ENCODE measurements at places on chromosomes 7 and 10.

DNA sequence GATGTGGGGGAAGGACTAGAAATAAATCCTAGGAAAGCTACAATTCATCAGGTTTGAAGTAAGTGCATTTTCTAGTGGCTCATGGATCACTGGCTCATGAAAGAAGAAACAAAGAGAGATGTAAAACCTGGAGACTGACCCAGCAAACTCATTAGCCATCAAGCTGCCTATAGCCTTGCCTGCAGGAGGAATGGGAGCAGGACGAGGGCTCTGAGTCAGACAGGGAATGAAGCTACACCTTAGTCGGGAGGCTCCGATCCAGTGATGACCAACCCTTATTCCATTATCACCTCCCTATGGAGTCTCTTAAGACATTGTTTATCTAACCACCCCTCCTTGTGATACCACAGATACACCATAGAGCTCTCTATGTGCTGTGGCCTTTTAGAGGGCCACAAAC lies 112.5 kb upstream of the WDR11 start:
- no peak for DNase-seq

GRCh38 chr7:81029511-81029910 lies 110.7 kb upstream of the SEMA3C start:
- no peak for DNase-seq

GRCh38 chr7:120280743-120281142 lies 7.8 kb downstream of the KCND2 start:
- DNase-seq: no peak

- DNase-seq: no peak
Observed at GRCh38 chr10:122176232-122177213, 94.6 kb upstream of the BTBD16 start.

DNA sequence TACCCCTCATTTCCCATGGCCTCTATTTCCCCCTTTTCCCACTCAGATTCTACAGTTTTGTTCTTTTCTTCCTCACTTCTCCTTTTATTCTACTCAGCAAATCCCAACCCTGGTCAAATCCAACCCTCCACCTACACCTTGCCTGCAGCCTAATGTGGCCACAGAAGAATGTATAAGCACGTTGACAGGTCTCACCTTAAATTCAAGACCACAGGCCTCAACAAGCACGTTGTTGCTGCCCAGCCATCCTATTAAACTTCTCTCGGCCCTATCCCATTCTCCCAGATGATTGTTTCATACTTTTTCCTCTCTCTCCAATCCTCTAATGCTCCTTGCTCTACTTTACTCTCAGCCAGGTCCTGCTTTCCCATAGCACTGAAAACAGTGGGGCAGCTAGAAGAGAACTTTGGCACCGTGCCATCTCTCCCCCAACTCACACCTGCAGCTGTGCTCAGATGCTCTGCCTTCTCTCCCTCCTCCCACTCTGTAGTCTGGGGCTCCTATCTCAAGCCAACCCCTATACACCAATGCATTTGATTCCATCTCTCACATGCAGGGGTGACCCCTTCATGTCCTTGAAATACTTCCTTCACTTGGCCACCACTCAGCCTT lies 6.8 kb upstream of the EIF3A start:
- no peak for DNase-seq

DNA sequence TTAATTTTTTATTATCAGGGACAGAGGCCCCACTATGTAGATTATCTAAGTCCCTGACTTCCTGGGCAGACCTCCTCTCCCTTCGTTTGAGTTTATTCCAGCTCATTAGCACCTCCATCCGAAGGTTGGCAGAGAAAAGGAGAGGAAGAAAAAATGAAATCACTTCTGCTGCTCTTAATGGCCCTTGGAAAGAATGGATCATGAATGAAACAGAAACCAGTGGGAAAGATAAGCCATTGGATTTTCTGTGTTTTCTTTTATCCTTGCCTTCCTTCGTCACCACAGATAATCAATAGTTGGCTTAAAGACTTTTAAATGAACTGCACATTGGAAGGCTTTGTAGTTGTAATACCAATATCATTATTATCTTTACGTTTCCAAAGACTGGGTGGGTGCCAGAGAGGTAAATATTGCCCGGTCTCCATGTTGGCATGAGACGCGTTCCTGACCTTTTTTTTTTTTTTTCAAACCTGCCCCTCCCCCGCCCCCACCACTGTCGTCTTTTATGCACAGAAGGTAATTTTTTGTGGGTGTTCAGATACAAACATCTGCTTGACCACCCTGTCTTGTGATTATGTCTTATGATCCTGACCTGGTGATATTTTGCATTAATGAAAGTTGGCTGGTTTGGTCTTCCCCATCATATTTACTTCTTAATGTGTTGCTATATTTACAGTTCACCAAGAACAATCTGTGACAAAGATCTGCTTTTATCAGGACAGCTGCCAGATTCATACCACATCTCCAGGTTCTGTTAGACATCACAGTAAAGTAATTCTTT lies 116.8 kb downstream of the ARID5B start:
- no peak for DNase-seq

DNA sequence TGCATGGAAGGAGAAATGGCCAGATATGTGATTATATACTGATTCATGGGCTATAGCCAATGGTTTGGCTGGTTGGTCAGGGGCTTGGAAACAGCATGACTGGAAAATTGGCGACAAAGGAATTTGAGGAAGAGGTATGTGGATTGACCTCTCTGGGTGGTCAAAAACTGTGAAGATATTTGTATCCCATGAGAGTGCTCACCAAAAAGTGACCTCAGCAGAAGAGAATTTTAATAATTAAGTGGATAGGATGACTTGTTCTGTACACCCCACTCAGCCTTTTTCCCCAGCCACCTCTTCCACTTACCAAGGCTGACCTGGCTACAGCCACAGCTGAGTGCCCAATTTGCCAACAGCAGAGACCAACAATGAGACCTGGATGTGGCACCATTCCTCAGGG lies 146.7 kb downstream of the GPR37 start:
- no peak for DNase-seq

DNA sequence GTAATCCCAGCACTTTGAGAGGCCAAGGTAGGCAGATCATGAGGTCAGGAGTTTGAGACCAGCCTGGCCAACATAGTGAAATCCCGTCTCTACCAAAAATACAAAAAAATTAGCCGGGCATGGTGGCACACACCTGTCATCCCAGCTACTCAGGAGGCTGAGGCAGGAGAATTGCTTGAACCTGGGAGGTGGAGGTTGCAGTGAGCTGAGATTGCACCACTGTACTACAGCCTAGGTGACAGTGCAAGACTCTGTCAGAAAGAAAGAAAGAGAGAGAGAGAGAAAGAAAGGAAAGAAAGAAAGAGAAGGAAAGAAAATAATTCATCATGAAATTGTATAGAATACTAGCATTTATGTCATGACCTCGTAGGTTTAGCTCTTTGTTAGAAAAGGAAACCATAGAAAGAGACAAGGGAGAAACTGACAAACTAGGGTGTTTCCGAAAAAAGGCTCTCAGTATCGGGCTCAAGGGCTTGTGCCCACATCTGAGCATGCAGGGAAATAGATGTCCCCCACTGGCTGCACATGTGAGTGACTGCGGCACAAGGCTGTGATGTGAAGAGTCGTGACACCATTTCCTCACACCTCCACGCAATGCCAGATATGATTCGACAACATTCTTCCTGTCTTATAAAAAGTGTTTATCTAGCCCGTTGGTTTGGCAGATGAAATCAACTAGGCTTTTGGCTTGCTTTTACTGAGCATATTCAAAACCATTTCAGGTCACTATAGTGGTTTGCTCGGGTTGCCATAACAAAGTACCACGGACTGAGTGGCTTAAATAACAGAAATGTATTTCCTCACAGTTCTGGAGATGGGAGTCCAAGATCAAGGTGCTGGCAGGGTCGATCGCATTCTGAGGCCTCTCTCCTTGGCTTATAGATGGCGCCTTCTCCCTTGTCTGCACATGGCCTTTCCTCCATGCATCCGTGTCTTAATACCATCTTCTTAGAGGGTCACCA lies 2.0 kb downstream of the SRGN start:
- DNase-seq: no peak

- no peak for DNase-seq
Observed at GRCh38 chr10:9342885-9343570, 1288.5 kb downstream of the GATA3 start.

DNA sequence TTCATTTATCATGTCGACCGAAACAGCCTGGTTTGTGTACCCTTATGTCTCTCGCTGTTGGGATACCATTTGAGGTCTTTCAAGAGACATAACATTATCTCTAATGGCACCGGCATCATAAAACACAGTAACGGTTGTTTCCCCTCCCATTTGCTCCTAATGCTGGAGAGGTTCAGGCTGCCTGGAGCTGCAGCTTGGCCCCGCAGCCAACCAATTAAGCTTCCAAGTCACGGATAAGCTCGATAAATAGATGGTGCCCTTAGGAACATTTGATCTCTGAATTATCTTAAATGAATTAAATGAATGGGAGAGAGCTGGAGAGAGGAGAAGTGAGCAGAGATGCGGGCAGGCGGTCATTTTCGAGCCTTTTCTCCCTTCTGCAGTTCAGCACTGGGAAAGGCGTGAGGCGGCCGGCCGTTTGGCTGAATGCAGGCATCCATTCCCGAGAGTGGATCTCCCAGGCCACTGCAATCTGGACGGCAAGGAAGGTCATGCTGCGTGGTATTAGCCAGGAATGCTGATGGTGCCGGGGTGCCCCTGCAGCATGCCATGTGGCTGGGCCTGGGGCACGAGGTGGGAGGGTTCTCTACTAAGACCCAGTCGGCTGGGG lies 12.6 kb downstream of the CPA4 start:
- no peak for DNase-seq

DNA sequence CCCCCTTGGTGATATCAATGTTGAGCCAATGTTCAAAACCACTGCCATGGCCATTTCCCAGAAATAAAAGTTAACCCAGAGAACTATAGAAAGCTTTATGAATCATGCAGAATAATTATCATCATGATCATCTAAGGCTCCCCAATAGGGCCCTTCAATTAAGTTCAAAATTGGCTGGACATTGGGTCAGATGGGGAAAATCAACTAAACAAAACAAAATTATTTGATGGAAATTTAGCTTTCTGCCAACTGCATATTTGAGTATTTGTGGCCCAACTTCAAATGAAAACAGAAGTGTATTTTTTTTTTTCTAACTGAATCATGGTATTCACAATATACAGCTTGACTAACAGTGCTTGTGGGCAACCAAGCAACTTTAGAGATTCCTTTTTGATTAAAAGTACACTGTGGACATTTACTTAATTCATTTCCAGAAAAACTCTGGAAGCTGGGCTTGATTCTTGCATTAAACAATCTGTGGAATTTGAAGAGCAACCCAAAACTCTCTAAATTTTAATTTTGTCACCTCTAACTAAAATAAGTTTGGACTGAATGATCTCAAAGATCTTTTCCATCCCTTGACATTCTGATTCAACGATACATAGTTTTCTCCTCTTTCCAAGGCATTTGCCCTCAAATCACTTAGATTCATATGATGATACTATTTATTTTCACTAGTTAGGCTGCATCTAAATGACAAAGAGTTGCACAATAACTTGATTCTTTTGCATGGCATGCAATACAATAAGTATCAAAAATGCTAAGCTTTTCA lies 203.2 kb downstream of the AHR start:
- no peak for DNase-seq
